EL (cell line): ENCODE measurements at places on chromosomes 2 and 18.
A peak's percentile ranks its signal among the peaks of the same experiment; 100 is the strongest.

DNA sequence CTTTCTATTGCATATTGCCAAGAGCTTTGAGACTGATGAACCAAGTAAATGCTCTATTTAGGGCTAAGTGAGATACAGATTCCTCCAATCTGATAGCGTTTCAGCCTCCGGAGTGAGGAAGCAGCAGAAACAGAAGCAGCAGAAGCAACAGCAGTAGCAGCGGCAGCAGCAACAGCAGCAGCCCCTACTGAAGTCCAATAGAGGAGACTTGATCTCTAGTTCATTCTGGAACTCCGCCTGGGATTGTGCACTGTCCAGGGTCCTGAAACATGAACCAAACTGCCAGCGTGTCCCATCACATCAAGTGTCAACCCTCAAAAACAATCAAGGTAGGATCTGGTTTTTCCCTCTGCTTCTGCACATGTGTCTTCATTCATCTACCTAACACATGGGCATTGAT is at the start of gene DPP10:
Gene DPP10, plus strand, starts transcription at position 132 of the 400 bp plus-strand sequence.
- DNase-seq: no peak

- peak; percentile 39 for DNase-seq
These were observed 83.1 kb downstream of the FARSB start for GRCh38 chr2:222572751-222573174.

DNA sequence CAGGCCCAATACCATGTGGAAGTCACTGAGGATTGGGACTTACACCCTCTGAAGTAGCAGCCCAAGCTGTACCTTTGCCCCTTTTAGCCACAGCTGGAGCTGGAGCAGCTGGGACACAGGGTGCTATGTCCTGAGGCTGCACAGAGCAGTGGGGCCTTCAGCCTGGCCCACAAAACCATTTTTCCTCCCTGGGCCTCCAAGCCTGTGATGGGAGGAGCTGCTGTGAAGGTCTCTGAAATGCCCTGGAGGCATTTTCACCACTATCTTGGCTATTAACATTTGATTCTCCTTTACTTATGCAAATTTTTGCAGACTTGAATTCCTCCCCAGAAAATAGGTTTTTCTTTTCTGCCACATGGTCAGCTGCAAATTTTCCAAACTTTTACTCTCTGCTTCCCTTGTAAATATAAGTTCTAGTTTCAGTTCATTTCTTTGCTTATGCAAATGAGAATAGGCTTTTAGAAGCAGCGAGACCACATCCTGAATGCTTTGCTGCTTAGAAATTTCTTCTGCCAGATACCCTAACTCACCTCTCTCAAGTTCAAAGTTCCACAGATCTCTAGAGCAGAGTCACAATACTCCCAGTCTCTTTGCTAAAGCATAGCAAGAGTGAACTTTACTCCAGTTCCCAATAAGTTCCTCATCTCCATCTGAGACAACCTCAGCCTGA is 213.8 kb upstream of the MGAT5 start:
- no peak for DNase-seq

DNA sequence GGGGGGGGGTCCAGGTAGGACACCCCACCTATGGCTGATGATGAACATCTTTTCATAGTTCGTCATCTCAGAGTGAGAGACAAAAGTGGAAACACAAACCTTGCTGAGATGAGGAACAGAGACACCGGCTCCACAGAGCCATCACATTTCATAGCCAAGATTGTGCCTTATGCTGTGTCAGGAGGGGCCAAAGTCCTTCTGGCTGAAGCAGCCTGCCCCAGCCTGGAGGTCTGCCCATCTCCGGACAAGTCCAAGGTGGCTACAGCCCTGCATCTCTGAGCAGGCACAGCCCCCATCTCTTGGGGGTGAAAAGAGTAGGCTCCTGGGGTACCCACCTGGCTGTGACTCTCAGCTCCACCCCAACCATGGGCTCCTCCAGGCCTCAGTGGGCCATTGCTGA is 70.3 kb downstream of the ZBTB7C start:
- DNase-seq: no peak

- no peak for DNase-seq
These were observed 1.3 kb downstream of the CYTIP start for GRCh38 chr2:157442636-157443035.

GRCh38 chr18:49618742-49619681 is 57.2 kb downstream of the LIPG start:
- DNase-seq: no peak

DNA sequence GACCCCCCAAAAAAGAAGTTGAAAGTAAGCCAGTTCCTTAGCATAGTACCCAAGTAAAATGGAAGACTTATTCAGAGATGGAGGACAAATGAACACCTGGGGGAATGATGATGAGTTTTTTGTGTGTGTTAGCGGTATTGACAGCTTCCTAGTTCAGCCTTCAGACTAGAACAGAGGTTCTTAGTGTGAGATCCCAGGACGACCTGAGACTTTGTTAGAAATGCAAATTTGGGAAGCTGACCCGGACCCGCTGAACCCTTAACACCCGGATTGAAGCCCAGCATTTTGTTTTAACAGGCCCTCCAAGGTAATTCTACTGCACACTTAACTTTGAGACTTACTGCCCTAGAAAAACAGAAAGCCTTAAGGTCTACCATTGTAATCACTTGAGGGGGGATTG is 20.3 kb downstream of the SPOPL start:
- no peak for DNase-seq

DNA sequence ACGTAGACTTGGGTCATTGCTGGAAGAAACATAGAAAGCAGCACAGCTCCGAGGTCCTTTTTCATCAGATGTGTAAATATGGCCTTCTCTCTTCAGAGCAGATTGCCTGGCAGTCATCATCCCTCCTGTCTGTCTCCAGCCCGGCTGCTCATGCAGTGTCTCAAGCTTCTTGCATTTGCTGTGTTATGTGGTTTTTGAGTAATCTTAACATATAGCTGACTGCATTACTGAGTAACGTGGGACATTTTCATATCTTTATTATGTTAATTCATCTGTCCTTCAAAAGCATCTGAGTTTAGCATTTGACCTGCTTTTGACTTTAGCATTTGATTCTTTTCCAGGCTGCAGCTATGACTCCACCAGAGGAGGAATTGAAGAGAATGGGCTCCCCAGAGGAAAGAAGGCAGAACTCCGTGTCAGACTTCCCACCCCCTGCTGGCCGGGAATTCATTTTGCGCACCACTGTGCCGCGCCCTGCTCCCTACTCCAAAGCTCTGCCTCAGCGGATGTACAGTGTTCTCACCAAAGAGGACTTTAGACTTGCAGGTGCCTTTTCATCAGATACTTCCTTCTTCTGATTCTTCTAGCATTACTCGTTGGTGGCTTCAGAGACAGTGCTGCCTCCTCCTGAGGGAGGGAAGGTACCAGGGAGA is 116.2 kb downstream of the RAB3GAP1 start:
- no peak for DNase-seq

- DNase-seq: peak; percentile 44
These were observed 60.0 kb downstream of the TMEM131 start for GRCh38 chr2:97935719-97936161.

GRCh38 chr2:10264506-10265328 is 38.0 kb upstream of the HPCAL1 start:
- DNase-seq: no peak

DNA sequence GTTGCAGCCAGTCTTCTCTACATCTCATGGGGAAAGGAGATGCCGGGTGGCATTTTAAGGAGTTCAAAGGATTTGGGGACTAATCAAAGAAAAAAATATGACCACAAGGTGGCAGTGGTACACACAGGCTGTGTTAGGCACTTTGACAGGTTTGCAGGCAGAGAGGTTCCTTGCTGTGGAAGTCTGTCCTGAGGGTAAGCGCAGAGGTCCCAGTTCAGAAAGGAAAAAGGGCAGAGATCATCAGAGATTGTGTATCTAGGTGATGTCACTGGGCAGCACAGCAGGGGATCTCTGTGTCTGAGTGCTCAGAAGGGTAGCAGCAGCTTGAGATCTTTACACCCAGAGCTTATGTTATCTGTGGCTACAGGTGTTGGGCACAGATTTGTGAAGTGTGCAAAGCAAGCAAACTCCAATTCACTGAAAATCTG is 231.4 kb downstream of the LRRTM1 start:
- DNase-seq: peak; percentile 63

GRCh38 chr2:74017223-74017622 is 32.5 kb downstream of the TET3 start:
- DNase-seq: no peak

- no peak for DNase-seq
These were observed 1.7 kb downstream of the UNC80 start for GRCh38 chr2:209773377-209773776.

DNA sequence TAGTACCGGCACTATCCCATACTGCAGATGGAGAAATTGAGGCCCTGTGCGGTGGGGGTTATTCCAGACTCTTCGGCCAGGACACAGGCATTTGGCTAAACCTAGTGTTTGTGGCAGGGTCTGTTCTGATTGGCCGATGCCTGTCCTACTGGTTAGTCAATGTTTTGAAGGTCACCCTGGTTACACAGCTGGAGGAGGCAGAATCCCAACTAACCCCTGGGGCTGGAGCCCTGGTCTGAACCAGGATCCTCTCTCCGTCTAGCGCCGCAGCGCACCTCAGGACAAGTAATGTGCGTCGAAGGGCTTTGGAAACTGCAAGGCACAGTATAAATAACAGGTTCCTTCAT is 19.4 kb downstream of the TEX44 start:
- peak; percentile 78 for DNase-seq

DNA sequence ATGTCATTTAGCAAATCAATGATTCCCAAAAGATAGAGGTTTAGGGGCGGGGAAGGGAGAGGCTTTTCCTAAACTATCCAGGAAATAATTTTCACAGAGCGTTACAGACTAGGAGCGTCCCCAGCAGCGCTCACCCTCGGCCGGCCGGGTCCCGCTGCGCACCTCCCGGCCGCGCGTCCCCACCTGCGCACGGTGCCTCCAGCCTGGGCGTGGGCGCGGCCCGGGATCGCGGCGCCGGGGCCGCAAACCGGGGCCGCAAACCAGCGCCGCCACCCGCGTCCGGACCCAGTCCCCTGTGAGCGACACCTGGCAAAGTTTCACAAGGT is 684 bp upstream of the ZCCHC2 start:
- DNase-seq: peak; percentile 14

GRCh38 chr18:57585421-57585820 is 1.1 kb downstream of the FECH start:
- DNase-seq: no peak

DNA sequence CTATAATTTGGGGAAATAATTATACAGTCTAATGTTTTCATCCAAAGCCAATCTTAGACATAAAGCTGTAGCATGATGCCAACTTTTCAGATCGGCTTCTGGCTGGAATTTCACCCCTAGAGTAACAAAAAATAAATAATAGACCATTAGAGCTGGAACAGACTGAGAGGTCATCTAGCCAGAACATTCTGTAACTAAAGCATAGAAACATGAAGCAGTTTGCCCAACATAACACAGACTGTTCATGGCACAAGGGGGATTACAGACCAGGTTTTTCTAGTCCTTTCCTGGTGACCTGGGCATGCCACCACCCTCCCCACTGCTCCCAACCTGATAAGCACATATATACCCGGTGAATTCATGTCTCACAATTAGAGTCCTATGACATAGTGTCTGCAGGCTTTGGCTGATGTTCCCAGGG is 116.4 kb upstream of the PPP1CB start:
- DNase-seq: no peak

- no peak for DNase-seq
These were observed 192.2 kb downstream of the IRS1 start for GRCh38 chr2:226607379-226607778.

GRCh38 chr18:62324917-62325805 is at the start of gene TNFRSF11A:
Gene TNFRSF11A, plus strand, starts transcription at chr18:62325310. Its CDS starts 43 bp downstream, at chr18:62325353.
- peak; percentile 41 for DNase-seq

- peak; percentile 65 for DNase-seq
These were observed 108.8 kb downstream of the MTCL1 start for GRCh38 chr18:8814206-8814605.

- DNase-seq: no peak
These were observed 914.1 kb downstream of the CCDC85A start for GRCh38 chr2:57097855-57098254.

DNA sequence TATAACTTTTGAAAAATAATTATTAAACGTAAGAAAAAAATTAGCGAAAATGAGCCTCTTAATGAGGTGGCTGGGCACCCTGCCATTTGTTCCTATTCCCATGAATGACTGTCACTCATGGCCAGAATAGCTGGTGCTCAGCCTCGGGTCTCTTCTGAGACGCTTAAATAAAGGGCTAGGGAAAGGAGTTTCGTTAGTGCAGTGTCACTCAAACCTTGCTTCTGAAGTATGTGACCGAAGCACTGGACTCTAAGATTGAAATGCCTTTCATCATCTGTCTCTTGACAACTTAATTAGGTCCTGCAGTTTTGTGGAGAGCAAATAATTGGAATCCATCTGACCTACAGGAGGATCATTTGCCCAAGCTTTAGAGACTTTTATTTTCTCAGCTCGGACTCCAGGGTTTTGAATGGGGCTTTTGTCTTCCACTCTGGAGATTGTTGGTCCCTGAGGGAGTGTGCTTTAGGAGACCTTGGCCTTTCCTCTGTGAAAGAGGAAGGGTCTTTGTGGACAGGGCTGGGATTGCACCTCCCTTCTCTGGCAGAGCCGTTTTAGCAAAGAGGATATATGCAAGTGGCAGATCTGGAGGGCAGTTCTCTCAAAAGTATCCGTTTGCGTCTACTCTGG is 42.3 kb upstream of the FHOD3 start:
- no peak for DNase-seq

GRCh38 chr2:109530712-109531111 is 83.1 kb downstream of the SEPTIN10 start:
- no peak for DNase-seq

DNA sequence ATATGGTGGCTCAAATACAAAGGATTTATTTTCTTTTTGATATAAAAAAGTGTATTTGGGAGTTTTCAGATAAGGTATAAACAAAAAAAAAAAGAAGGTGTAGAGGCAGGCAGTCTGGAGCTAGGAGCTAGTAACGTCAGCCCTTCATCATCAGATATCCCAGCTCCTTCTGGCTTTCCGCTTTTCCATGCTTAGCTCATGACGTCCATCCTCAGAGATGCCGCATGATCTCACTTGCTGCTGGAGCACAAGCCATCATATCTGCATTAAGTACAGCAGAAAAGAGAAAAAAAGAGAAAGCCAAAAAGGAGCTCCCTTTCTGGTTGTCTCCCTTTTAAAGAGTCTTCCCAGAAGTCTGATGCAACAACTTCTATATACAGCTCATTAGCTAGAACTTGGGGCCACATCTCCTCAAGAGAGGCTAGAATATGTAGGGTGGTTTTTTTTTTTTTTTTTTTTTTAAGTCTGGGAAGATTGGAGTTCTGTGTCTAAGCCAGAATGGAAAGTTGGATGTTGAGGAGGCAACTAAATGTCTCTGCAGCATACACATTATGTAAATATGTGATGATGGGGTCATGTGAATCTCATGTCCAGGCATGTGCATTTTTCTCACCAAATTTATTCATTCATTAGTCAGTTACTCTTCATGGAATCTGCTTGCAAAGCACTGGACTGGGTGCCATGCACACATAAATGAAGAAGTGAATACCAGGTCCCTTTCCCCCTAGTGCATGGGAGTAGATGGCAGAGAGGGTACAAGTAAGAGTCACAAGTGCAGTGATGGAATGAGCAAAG is 52.3 kb downstream of the DDX1 start:
- DNase-seq: no peak
